ENCODE measurements at places on chromosomes 7 and 10. TPM values are rescaled to one million over a fixed set of nuclear protein-coding genes. Genes with fewer than 3 reads are reported as not detected.
A peak's percentile ranks its signal among the peaks of the same experiment; 100 is the strongest.

- DNase-seq: peak; percentile 28
These were observed 41.2 kb downstream of the CALML3 start for GRCh38 chr10:5565671-5566581.

DNA sequence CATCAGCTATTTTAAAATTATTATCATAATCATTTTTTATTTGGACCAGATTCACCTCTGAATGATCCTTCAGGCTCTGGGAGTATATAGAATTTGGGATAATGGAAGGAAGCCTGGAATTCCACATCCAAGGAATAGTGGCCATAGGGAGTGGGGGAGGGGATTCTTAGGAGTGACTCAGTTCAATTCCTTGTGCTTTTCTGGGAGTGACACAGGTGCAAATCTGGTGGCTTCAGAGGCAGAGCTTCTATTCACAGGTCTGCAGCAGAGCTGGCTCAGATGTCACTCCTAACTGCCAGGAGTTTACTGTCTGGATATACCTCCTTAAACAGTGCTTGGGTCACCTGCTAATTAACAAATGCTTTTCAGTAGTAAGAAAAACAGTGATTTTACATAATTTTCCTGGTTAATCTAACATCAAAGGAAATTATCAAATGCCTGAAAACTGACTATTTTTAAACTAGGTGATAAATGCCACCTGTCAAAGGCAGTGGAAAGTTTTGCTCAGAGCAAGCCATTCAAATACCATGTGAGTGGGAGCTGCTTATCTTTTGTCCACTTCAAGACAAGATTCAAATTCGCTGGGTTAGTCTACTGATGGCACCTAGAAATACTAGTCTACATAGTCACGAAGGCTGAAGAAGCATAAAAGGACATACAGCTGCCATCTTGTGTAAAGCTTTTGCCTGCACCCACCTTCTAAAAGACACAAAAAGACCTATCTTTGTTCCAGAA, 106.7 kb upstream of the LAMB4 start:
- no peak for DNase-seq

DNA sequence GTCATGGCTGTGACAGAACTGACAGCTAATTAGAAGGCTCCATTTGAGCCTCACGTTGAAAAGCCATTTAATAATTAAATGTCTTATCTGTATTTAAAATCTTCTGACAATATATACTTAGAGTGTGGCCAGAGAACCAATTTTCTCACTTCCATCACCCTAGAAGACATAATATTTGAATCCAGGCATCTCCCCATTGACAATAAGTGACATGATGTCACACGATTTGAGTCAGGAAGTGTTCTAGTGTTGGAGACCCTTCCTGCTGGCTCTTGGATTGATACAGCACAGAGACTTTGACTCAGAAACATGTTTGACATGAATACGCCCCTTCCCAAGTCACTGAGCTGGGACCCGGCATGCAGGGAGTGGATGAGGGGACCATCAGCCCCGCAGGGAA, 85.9 kb downstream of the SLIT1 start:
- no peak for DNase-seq

Gene FFAR4
- total RNA-seq: not detected

DNA sequence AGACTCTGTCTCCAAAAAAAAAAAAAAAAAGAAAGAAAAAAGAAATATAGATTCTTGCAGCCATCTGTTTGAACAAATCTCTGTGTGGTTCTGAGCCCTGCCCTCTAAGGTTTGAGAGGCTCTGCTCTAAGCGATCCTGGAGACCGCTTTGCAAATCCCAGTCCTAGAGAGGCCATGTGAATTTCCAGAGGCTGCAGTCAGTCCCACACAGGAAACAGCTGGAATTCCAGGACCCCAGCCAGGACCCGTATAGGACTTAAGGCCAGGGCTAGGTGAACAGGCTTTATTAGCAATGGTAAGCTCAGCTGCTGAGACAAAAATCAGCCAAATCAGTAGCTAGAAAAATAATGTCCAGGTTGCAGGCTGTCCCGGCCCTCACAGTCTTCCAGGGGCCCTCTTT, 154.8 kb downstream of the RPS24 start:
- DNase-seq: no peak

- DNase-seq: no peak
These were observed 139.3 kb upstream of the COBL start for GRCh38 chr7:51455948-51456347.

DNA sequence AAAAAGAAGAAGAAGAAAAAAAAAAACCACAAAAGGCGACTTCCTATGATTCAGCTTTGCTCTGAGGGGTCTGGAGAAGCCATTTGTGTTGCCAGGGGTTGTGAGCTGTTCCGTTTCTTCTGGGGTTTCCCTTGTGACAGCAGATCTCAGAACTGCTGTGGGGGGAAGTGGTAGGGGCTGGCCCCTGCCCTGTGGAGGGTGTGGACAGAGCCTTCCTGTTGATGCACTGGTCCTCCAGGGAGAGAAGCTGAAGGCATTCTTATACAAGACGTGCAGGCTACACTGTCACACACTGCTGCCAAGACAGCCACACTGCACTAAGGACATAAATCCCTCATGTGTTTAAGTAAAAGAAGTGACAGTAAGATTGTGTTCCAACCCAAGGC, 17.3 kb upstream of the CSGALNACT2 start:
- no peak for DNase-seq

GRCh38 chr7:9307131-9307530, 873.7 kb downstream of the NXPH1 start:
- DNase-seq: no peak

DNA sequence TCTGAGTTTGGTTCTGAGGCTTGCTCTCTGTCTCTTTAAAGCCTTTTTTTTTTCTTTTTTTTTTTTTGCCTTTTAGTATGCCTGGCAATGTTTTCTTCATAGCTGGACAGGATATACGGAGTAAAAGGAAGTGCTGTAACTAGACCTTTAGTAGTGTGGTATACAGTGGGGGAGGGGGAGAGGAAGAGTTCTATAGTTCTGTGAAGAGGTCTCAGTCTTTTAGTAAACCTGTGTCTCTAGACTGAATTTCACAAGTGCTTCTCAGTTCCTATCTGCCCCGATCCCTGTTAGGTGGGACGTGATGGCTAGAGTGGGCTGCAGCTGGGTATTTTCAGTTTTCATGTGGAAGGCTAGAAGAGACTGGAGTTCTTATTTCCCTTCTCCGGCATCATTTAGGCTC, 3.1 kb upstream of the ABCC2 start:
- DNase-seq: no peak

DNA sequence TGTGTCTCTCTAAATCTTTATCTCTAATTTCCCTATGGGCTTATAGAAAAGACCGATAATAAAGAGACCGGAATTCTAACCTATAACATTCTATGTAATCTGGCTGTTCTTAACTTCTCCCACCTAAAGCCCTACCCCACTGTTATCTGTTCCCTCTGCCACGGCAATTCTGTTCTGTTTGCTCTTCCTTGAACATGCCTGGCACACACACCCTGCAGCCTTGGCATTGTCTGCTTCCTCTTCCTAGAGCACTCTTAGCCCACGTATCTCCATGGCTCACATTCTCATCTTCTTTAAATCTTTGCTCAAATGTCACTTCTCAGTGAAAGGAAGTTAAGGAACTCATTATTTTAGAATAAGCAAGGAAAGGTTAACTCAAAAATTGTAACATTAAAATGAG, 309.2 kb downstream of the GPR158 start:
- no peak for DNase-seq

DNA sequence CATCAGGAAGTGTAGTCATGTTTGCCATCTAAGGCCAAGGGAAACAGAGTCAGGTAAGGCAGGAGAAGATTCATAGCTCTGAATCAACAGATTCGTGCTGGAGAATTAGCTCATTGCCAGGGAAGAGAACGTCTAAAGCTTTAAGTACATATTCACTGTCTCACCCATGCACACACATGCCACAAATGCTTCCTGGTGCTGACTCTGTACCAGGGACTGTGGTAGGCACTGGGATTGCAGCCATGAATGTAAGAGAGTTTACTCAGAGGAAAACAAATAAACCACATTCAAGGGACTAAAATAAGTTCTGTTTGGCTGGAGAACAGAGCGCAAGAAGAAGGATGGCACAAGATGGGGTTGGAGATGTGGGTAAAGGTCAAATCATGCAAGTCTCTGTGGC, 89.8 kb upstream of the HPS1 start:
- DNase-seq: no peak

- DNase-seq: no peak
These were observed 62.7 kb downstream of the KAT6B start for GRCh38 chr10:74888962-74889661.

- no peak for DNase-seq
These were observed 181.5 kb upstream of the PLXNA4 start for GRCh38 chr7:132757783-132758182.

- peak; percentile 96 for DNase-seq
These were observed 140.8 kb downstream of the ADAM12 start for GRCh38 chr10:126247446-126247975.

Gene C7orf57
- 0.34 TPM for total RNA-seq

Gene H2AZ2
- 436 TPM for total RNA-seq

Gene SEMA3A
- 29.2 TPM for total RNA-seq

- DNase-seq: no peak
These were observed 359.8 kb upstream of the MTPN start for GRCh38 chr7:136336932-136337331.

- no peak for DNase-seq
These were observed 4.2 kb upstream of the TMEM139 start for GRCh38 chr7:143280566-143280965.

- peak; percentile 42 for DNase-seq
These were observed 25.5 kb downstream of the PRR15 start for GRCh38 chr7:29588900-29589696.

DNA sequence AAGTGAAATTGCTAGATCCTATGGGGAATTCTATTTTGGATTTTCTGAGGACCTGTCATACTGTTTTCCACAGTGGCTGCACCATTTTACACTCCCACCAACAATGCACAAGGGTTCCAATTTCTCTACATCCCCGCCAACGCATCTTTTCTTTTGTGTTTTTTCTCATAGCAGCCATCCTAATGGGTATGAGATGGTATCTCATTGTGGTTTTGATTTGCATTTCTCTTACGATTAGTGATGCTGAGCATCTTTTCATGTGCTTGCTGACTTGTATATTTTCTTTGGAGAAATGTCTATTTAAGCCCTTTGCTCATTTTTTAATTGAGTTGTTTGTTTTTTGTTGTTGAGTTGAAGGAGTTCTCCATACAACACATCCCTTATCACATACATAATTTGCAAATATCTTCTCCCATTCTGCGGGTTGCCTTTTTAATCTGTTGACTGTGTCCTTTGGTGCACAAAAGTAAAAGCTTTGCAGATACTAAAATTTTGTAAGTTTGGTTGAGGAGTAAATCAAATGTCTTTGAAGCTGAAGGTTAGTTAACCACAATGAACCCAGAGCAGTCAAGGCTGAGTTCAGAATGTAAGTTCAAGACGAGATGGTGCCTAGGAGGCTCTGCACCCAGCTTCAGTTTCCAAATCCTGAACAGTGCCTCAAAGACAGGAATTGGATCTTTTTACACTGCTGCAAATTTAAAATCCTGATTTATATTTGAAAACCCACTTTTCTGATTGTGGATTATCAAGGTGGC, 195.4 kb downstream of the COBL start:
- DNase-seq: no peak

Gene ITPRID1
- total RNA-seq: not detected

Gene PHKG1
- 0.21 TPM for total RNA-seq

GRCh38 chr7:157824011-157824818, 487.4 kb downstream of the DNAJB6 start:
- DNase-seq: no peak

Gene ODAD2
- total RNA-seq: 2.0 TPM

- DNase-seq: no peak
These were observed 55.7 kb downstream of the ADK start for GRCh38 chr10:74206746-74207145.

Gene NOD1
- total RNA-seq: 6.2 TPM

GRCh38 chr10:125536236-125536635, 146.7 kb downstream of the TEX36 start:
- DNase-seq: no peak

- DNase-seq: no peak
These were observed 69.2 kb upstream of the AHR start for GRCh38 chr7:17229228-17229627.
